ENCODE measurements at places on chromosomes 2 and 18.

- DNase-seq, result no peak
These were observed 192.1 kb upstream of the CXCR4 start for GRCh38 chr2:136310005-136310495.

GRCh38 chr2:136051725-136052048 lies 66.3 kb upstream of the DARS1 start:
- no peak for DNase-seq

DNA sequence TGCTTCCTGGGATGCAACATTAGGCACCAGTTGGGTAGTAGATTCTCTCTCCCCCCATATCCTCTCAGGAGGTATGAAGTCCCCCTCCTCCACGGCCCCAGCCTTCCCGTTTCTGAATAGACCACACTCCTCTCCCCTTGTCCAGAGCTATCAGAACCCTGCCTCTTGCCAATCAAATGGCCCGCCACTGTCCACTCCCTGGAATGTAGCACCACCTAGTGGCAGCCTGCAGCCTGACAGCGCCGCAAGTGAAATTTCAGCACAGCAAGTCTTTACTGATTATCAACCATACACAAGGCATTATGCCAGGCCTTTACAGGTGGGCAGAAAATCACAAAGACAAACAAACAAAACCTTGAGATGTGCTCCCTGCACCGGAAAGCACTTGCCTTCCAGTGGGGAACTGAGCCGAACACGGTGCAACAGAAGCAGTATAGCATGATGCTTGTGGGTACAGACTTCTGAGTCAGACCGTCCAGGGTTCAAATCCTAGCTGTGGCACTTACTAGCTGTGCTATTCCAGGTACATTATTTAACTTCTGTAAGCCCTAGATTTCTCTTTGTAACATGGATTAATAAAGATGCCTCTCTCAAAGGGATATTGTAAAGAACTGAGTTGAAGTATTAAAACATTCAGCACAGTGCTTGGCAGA lies 174.0 kb downstream of the SMAD2 start:
- DNase-seq, result no peak

GRCh38 chr2:223580951-223581350 lies 21.2 kb downstream of the SCG2 start:
- no peak for DNase-seq

DNA sequence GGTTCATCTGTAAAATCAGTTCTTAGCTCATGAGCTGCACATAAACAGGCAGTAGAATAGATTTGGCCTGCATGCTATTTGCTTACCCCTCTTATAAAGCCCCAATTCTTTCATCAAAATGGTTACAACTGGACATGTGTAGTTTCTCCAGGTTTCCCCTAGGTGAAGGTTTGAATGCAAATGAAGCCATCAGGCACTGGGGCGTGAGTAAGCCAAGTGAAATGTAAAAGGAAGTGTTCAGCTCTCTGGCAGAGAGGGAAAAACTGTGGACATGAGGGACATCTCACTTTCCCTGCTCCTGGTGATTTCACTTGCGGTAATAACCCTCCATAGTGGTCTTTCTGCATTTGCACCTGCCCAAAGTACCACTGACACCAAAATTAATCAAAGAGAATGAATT lies 1402.3 kb upstream of the LRRTM1 start:
- no peak for DNase-seq

DNA sequence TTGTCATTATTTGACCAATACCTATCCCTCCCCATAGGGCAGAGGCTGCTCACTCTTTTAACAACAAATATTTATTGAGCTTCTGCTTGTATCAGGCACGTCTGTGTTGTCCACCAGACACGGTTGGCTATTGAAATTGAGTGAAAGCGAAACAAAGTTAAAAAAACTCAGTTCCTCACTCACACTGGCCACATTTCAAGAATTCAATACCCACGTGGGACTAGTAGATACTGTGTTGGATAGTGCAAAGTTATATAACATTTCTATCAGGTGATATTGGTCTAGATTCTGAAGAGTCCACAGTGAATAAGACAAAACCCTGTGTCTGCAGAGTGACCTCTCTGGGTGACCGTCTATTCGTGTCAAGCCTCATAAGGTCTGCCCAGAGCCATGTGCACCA lies 43.9 kb upstream of the GALR1 start:
- no peak for DNase-seq
